ENCODE measurements at places on chromosomes 6 and 20.

DNA sequence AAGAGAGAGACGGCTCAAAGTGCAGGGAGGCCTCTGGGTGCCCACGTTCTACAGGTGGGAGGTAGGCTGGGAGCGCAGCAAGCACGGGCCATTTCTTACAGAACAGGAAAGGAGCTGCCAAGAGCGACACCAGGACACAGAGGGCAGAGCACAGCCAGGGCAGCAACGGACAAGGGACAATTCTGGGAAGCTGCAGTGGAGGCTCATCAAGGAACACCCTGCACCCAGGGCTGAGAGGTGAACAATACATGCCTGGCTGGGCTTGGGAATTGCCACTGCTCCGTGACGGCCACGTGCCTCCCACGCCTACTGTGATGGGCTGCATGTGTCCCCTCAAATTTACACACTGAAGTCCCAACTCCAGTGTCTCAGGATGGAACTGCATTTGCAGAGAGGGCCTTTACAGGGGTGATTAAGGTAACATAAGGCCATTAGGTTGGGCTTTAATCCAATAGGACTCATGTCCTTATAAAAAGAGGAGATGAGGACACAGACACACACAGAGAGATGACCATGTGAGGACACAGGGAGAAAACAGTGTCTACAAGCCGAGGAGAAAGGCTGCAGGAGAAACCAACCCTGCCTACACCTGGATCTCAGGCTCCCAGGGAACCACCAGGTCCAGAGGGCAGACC lies 13.6 kb downstream of the SERPINB6 start:
- DNase-seq = no peak

DNA sequence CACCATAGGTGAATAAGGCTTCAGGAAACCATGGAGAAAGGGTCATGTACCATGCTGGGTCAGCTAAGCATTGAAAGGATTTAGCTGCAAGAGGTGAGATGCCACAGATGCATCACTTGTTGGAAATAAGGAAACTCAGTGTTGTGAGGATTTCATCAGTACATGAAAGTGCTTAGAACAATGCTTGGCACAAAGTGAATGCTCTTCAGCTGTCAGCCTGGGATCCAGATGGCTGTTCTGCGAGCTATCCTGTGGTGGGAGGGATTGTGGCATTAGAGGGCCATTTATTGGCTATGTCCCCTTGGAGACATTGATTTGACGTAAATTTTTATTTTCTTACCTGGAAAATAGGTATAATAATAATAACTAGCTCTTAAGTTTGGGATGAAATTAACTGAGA lies 53.0 kb downstream of the ELOVL2 start:
- no peak for DNase-seq

- DNase-seq = no peak
Measured at GRCh38 chr6:4603856-4604369, 172.3 kb upstream of the CDYL start.

DNA sequence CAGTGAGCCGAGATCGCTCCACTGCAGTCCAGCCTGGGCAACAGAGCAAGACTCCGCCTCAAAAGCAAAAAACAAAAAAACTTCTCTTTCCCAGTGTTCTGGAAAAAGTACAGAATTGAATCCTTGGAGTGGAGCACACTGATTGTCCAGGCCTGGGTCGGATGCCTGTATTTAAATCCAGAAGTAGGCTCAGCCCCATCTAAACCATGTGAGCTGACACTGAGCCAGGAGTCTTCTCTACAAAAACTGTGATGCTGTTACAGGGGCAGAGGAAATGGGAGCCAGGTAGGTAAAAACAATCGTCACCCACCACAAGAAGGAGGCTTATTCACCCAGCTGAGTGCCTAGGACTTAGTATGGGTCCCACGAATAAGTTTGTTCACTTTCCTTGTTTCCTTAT lies 43.0 kb upstream of the PTPN1 start:
- DNase-seq = no peak

DNA sequence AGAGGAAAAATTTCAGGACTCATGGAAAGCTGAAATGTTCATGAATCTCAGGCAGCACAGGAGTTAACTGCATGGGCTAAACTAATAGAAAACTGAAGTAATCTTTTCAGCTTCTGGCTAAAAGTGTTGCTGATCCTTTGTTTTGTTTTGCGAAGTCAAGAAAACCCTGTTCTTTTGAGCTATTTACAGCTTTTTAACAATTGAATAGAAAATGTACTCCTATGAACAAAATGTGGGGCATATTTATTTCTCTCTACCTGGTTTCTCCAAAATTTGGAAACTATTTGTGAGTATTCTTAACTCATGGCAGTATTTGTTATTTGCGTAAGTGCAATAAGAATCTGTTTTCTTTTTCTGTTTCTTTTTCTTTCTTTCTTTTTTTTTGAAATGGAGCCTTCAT lies 818.8 kb upstream of the CITED2 start:
- DNase-seq = no peak

GRCh38 chr6:134544737-134545136 lies 226.8 kb upstream of the SGK1 start:
- no peak for DNase-seq

- DNase-seq = no peak
Measured at GRCh38 chr6:140061110-140062042, 686.9 kb upstream of the CITED2 start.

GRCh38 chr6:43013843-43014433 lies at the start of the genes KLHDC3 and MEA1:
Gene KLHDC3 (plus strand): TSS chr6:43014249. CDS start chr6:43017193, 2,944 bp downstream.
Gene MEA1 (minus strand): TSS chr6:43013946. CDS start chr6:43013813, 133 bp downstream.
- peak; percentile 99 for DNase-seq

DNA sequence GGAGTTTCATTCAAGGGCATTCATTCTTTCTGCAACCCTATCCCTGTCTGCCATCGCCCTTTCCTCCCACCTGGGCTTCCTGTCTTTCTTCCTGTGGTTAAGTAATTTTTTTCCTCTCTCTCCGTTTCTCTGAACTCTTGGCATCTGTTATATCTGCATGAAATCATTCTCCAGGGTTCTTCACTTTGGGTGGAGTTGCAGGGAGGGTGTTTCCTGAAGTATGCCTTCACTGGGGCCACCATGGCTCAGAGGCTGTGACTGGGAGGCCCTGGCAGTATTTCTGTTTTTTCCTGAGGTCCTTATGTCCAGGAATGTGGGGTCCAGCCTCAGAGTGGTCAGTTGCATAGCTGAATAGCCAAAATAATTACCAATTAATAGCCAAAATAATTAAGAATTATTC lies 137.2 kb downstream of the SLC35F1 start:
- DNase-seq = no peak

DNA sequence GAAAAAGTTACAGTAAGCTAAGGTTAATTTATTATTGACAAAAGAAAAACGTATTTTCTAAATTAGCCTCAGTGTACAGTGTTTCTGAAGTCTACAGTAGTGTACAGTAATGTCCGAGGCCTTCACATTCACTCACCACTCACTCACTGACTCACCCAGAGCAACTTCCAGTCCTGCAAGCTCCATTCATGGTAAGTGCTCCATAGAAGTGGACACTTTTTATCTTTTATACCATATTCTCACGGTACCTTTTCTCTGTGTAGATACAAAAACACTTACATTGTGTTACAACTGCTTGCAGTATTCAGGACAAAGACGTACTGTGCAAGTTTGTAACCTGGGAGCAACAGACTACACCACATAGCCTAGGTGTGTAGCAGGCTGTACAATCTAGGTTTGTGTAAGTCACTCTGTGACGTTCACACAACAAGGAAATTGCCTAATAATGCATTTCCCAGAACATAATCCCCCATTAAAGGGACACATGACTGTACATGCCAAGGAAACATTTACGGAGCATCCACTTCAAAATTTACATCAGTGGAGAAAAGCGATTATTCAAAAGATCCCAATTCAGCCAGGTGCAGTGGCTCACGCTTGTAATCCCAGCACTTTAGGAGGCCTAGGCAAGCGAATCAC lies 133.4 kb downstream of the BANF2 start:
- no peak for DNase-seq

- DNase-seq = no peak
Measured at GRCh38 chr6:29631209-29631810, 1.7 kb downstream of the GABBR1 start.

- no peak for DNase-seq
Measured at GRCh38 chr20:33312583-33312982, 29.6 kb downstream of the BPIFB1 start.

- DNase-seq = no peak
Measured at GRCh38 chr20:11564491-11564890, 353.2 kb upstream of the BTBD3 start.

- DNase-seq = no peak
Measured at GRCh38 chr20:50574108-50574507, 63.9 kb downstream of the PTPN1 start.

DNA sequence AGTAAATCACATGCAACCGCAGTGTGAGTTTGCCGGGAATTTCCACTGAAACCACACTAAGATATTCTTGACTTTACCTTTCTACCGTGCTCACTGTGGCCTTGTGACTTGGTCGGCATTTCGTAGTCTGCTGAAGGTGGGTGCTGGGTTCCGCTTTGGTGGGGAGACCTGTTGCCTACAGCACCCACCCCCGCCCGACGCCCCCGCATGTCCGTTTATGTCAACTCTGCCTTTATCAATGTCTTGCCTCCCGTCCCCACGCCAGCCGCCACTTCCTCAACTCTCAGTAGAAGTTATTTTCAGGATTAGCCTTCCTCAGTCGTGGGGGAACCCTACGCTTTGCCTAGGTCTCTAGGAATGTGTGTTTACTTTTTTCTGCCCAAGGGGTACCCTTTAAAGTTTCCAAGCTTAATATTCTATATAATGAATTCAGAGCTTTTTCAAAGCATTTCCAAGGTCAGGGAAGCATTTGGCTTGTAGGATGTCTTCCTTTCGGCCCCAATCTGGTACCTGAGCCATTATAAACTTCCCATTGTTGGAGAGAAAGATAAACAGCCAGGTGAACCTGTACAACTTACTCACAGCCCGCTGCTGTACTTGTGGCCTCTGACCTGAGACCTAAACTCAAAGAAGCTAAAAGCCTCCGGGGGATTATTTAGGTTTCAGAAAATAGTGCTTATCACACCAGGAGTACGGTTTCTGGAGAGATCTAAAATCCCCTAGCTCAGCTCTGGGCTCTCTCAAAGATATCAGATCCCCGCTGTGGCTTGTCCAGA lies 54.2 kb downstream of the TBC1D7 start:
- DNase-seq = no peak

DNA sequence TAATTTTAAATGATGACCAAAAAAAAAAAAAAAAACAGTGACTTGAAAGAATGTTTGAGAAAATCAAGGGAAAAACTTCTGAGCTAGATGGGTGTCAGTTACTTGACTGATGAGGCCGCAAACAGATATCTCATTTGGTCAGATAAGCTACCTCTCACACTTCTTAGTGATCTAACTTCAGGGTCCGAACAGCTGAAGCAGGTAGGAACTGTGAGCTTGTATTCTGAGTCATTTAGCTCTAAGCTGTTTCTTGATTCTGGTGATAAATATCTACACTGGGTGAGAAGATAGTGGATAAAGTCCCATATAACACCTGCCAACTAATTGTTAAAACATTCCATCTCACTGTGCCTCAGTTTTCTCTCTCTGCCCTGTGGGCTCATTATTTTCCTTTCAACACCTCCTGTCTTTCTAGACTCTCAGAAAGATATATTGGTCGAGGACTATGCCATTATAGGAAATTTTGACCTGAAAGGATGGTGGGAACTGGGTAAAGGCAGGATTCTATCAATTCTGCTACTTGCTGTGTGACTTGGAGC lies 7.7 kb downstream of the KIF3B start:
- no peak for DNase-seq

- peak; percentile 11 for DNase-seq
Measured at GRCh38 chr20:54643761-54644160, 168.4 kb downstream of the DOK5 start.

- DNase-seq = no peak
Measured at GRCh38 chr20:36214684-36215256, 21.5 kb upstream of the AAR2 start.

DNA sequence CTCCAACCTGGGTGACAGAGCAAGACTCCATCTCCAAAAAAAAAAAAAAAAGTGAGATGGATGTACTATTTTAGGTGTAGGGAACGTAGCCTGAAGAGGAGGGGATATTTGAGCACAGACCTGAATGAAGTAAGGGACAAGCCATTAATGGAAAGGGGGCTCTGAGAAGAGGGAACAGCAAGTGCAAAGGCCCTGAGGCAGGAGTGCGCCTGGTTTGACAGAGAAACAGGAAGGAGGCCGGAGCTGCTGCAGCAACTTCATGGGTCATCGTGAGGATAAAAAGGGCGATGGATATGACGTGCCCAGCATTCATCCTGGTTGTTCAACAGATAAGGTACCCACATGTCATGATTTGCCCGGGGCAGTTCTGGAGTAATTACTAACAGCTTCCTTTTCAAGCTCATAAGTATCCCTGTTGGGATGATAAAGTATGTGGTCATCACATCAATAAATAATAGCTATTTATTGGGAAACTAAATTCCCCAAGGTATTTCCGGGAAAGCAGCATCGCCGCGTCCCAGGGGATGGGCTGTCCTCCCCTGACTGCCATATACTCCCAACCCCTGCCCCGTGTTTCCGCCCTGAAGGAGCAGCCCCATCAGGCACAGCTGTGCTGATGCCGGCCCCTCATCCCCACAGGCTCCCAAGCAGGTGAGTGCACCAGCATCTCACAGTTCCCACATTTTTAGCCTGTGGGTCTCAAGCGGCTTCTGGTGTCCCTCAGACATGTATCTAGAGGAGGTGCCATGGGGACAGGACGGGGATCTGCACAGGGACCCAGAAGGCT lies 43.4 kb downstream of the DLGAP4 start:
- no peak for DNase-seq

DNA sequence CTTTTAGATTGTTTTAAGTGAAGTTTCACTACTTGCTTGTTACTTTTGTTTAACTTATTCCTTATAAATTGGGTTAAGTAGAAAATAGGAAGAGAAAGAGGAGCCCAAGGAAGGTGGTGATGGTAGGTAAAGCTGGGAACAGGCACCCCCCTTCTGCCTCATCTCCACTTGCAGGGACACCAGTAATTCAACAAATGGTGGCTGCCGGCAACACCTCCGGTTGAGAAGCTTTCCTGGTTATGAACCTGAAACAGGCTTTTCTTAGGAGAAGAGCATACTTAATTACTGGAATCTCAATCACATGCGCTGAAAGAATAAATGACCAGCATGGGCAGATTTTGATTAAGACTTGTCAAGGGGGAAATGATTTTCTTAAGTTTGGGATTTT lies 158.9 kb upstream of the ZNF217 start:
- DNase-seq = no peak

DNA sequence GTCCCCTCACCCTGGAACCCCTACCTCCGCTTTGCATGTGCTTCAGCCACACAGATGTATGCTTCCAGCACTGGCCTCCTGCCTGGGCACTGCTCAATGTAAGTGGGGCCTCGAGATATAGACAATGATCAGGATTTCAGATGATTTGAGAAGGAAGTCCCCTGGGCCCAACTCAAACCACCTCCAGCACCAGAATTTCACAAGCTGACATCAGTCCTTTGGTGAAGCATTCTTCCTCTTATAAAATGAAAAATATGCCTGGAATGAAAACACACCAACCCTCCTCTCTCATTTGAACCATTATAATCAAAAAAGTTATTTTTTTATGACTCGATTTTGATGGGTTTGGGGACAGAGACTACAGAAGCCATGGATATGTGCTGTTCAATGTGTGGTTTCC lies 48.5 kb downstream of the BTBD3 start:
- DNase-seq = no peak

DNA sequence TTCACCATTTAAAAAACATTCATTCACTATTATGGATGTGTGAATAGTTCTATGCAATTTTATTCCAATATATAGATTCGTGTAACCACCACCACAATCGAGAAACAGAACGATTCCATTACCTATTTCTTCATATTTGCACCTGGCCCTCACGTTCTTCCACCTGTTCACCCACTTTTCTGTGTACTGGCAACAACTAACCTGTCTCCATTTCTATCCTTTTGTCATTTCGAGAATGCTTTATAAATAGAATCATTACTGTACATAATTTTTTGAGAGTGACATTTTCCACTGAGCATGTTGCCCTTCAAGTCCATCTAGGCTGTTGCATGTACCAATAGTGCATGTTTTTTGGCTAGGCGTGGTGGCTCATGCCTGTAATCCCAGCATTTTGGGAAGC lies 23.2 kb upstream of the STX11 start:
- DNase-seq = no peak
